ENCODE measurements at places on chromosomes 7 and 10.

DNA sequence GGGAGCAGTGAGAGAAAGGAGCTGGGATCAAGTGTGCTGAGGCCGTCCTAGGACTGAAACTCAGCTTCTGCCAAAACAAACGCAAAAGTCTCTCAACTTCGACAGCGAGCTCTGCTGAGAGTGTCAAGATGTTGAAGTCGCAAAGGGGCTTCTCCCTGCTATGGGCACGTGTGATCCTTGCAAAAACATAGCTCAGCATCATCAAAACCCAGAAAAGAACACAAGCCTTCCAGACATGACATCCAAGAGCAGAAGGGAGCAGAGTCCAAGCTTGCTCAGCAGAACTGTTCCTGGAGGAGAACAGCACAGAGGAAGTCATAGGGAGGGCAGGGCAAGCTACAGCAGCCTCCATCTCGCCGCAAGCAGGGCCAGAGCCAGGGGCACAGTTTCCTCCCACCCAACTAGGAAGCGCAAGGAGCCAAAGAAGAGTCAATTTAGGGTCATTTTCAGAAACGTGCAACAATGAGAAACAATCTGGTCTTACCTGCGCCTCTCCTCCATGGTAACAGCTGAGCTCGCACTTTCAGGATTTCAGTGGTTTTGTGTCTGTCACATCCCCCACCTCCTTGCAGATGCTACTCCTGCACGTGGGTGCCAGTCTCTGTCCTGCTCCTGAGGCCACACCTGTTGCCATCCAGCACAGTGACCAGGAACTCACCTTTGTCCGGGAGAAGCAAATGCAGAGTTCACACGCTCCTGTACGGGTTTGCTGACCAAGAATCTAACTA, 113.9 kb downstream of the DIP2C start:
- no peak overlapping the region for H3K27ac ChIP-seq
- peaks cover 19% of the 10 kb centered on the region for H3K27me3 ChIP-seq
- no peak overlapping the region for H3K4me3 ChIP-seq
- H3K36me3 ChIP-seq, result peaks cover under 1% of the 10 kb centered on the region
- no peak for DNase-seq

- H3K27ac ChIP-seq, result peak overlapping the region; percentile 92
- peaks cover 40% of the 10 kb centered on the region for H3K4me1 ChIP-seq
- DNase-seq, result no peak
- peak overlapping the region; percentile 83 for H3K4me3 ChIP-seq
- H3K36me3 ChIP-seq, result peaks cover 2% of the 10 kb centered on the region
These were observed 7.5 kb downstream of the DYNC2I1 start for GRCh38 chr7:158863611-158864506.

- DNase-seq, result no peak
- H3K4me1 ChIP-seq, result no peaks in the 10 kb centered on the region
- H3K36me3 ChIP-seq, result peaks cover 48% of the 10 kb centered on the region
- H3K27me3 ChIP-seq, result no peaks in the 10 kb centered on the region
- no peak overlapping the region for H3K4me3 ChIP-seq
These were observed 39.0 kb downstream of the TRRAP start for GRCh38 chr7:98917331-98917730.

DNA sequence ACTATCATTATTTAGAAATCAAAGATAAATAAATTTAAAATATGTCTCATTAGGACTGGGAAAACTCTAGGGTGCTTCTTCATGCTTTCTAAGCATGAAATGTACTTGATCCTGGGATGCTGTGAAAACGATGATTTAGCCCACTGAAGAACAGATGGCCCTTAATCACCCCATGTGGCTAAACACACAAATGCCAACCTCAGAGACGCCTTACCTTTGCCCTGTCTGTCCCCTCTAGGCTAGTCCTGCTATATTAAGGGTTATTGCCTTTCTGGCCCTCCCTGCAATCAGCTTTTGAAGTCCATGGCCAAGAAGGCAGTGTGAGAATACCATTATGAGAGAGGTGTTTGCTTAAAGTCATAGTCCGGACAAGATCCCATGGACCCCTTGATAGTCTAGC, 217.2 kb downstream of the TWIST1 start:
- DNase-seq, result no peak
- no peaks in the 10 kb centered on the region for H3K27me3 ChIP-seq
- peaks cover 6% of the 10 kb centered on the region for H3K36me3 ChIP-seq
- H3K27ac ChIP-seq, result no peak overlapping the region
- H3K4me3 ChIP-seq, result no peak overlapping the region

DNA sequence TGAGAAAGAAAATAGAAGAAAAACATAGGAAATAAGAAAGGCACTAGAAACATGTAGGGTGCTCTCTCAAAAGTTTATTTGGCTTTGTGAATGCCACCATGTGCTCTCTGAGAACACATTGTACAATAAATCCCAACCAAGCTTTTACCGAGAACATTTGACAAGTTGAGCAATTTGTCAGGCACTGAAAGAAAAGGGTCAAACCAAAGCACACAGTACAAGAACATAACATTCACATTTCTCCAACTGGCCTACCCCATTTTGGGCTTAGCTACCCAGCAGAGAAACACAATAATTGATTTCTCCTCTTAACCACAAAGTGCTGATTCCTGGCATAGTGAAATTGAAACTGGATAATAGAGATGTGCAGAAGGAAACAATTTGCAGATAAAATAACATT, 69.2 kb upstream of the SLC39A12 start:
- no peaks in the 10 kb centered on the region for H3K36me3 ChIP-seq
- peaks cover 4% of the 10 kb centered on the region for H3K27me3 ChIP-seq
- no peak for DNase-seq
- no peaks in the 10 kb centered on the region for H3K4me1 ChIP-seq
- no peak overlapping the region for H3K4me3 ChIP-seq

- DNase-seq, result no peak
- H3K4me3 ChIP-seq, result no peak overlapping the region
- no peak overlapping the region for H3K27ac ChIP-seq
- no peaks in the 10 kb centered on the region for H3K4me1 ChIP-seq
- H3K36me3 ChIP-seq, result no peaks in the 10 kb centered on the region
These were observed 494.5 kb downstream of the DNAJB6 start for GRCh38 chr7:157831143-157831905.

- no peaks in the 10 kb centered on the region for H3K27me3 ChIP-seq
- H3K4me3 ChIP-seq, result no peak overlapping the region
These were observed 73.3 kb downstream of the PRPF18 start for GRCh38 chr10:13659887-13660550.

GRCh38 chr10:43820663-43821062, 172.0 kb upstream of the ZNF32 start:
- H3K4me1 ChIP-seq, result peaks cover 5% of the 10 kb centered on the region
- H3K27ac ChIP-seq, result no peak overlapping the region
- H3K36me3 ChIP-seq, result no peaks in the 10 kb centered on the region
- H3K27me3 ChIP-seq, result peaks cover 7% of the 10 kb centered on the region
- no peak for DNase-seq
- no peak overlapping the region for H3K4me3 ChIP-seq

- no peak for DNase-seq
- H3K27me3 ChIP-seq, result peaks cover 60% of the 10 kb centered on the region
- H3K27ac ChIP-seq, result peak overlapping the region; percentile 15
These were observed 28.7 kb upstream of the ARHGAP22 start for GRCh38 chr10:48633381-48634197.

DNA sequence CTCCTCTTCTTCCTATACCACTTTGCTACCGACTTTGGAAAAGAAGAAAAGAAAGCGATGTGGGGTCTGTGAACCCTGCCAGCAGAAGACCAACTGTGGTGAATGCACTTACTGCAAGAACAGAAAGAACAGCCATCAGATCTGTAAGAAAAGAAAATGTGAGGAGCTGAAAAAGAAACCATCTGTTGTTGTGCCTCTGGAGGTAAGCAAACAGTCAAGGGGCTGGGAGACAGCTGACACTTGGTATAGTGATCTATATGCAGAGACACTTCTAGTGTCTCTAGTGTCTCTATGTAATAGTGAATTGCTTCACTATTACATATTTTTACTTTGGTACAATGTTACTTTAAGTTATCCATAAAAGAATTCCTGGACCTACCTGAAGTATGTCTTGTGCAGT, 13.9 kb downstream of the TET1 start:
- H3K4me1 ChIP-seq, result peaks cover 1% of the 10 kb centered on the region
- no peak overlapping the region for H3K27ac ChIP-seq
- DNase-seq, result no peak
- no peak overlapping the region for H3K4me3 ChIP-seq
- peaks cover 21% of the 10 kb centered on the region for H3K27me3 ChIP-seq
- H3K36me3 ChIP-seq, result no peaks in the 10 kb centered on the region

- H3K4me1 ChIP-seq, result peaks cover 12% of the 10 kb centered on the region
- DNase-seq, result no peak
- H3K27me3 ChIP-seq, result no peaks in the 10 kb centered on the region
- no peak overlapping the region for H3K27ac ChIP-seq
- H3K36me3 ChIP-seq, result peaks cover 28% of the 10 kb centered on the region
These were observed 37.6 kb downstream of the SGMS1 start for GRCh38 chr10:50585921-50586739.

- H3K27ac ChIP-seq, result peak overlapping the region; percentile 1
- H3K4me1 ChIP-seq, result peaks cover 7% of the 10 kb centered on the region
- H3K36me3 ChIP-seq, result peaks cover 35% of the 10 kb centered on the region
These were observed 56.8 kb upstream of the DGKI start for GRCh38 chr7:137903382-137904169.

DNA sequence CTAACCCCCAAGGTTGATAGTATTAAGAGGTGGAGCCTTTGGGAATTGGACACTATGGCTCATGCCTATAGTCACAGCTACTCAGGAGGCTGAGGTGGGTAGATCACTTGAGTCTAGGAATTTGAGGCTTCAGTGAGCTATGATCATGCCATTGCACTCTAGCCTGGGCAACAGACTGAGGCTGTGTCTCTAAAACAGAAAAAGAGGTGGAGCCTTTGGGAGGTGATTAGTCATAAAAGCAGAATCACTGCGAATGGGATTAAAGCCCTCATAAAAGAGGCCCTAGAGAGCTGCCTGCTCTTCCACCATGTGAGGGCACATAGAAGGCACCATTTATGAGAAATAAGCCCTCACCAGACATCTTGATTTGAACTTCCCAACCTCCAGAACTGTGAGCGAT, 81.9 kb downstream of the SKAP2 start:
- no peak for DNase-seq
- H3K27ac ChIP-seq, result no peak overlapping the region
- peaks cover 3% of the 10 kb centered on the region for H3K4me1 ChIP-seq
- no peaks in the 10 kb centered on the region for H3K27me3 ChIP-seq

GRCh38 chr7:148172920-148173319, 417.6 kb upstream of the C7orf33 start:
- no peaks in the 10 kb centered on the region for H3K27me3 ChIP-seq
- no peak for DNase-seq
- no peak overlapping the region for H3K27ac ChIP-seq

- DNase-seq, result no peak
- no peak overlapping the region for H3K4me3 ChIP-seq
- H3K4me1 ChIP-seq, result peaks cover 7% of the 10 kb centered on the region
- peaks cover 3% of the 10 kb centered on the region for H3K36me3 ChIP-seq
These were observed 59.0 kb upstream of the GTF2I start for GRCh38 chr7:74598558-74598957.

GRCh38 chr7:136405931-136406777, 429.0 kb upstream of the MTPN start:
- H3K27me3 ChIP-seq, result no peaks in the 10 kb centered on the region
- no peaks in the 10 kb centered on the region for H3K36me3 ChIP-seq
- peak; percentile 3 for DNase-seq
- peaks cover 5% of the 10 kb centered on the region for H3K4me1 ChIP-seq

DNA sequence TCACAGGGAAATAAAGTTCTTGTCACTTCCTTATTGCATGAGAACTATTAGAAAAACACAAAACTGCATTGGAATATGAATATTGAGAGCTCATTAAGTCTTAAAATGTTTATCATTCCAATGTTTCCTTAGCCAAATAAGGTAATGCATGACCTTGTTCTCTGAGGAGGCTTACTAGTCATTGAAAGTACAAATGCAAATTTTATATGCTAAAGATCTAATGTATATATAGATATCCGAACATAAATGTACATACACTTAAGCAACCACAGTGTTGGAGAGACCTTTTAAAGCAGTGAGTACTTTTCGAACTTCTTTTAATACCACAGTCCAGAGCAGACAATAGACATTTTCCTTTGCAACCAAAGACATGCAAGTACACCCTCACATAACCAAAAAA, 96.1 kb downstream of the RELN start:
- DNase-seq, result no peak
- H3K4me3 ChIP-seq, result no peak overlapping the region
- H3K4me1 ChIP-seq, result no peaks in the 10 kb centered on the region

DNA sequence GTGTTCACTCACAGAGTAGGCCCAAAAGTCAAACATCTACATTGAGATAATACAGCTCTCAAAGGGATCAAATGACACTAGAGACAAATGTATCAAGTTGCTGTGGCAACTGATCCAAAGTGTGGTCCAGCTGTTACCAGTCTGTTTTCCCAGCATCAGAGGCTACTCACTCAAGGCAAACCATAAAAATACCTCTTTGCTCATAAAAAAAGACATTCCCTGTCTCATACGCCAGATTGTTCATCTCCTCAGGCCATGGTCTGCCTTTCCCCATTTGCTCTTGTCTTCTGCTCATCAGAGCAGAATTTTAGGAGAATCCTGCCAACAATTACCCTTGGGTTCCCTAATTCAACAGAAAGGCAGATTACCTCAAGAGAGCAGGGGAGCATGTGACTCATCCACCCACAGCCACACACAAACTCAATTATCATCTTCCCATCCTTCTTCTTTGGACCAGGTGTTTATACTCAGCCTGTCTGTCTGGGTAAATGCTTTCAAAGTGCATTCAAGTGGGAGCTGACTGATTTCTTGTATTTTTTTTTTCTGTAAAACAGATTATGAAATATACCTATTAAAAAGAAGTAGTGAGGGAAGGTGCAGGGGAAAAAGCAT, 226.5 kb upstream of the HPS1 start:
- H3K27ac ChIP-seq, result no peak overlapping the region
- no peaks in the 10 kb centered on the region for H3K4me1 ChIP-seq
- no peaks in the 10 kb centered on the region for H3K27me3 ChIP-seq
- H3K4me3 ChIP-seq, result no peak overlapping the region
- no peak for DNase-seq

DNA sequence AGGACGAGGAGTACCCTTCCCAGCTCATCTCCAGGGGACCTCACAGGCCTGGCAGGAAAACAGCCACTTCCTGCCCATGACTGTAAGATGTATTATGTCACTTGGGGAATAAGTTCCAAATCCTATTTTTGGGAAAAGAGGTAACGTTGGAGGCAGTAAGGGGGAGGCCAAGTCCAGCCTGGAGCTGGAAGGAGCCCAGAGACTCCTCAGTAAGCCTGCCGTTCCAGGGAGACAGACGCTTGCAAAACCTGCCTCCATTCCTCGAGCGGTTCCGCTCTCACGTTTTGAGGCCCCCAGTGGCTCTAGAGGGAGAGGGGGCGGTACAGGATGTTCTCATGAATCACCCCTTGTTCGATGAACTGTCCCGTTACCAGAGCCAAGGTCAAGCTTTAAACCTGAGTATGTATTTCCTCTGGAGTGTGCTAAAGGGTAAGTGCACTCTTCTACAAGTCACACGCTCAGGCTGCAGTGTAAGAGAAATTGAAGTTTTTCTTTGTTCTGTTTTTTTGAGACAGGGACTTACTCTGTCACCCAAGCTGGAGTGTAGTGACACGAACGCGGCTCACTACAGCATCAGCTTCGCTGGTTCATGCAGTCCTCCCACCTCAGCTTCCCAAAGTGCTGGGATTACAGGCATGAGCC, 45.5 kb upstream of the CYTH3 start:
- no peaks in the 10 kb centered on the region for H3K27me3 ChIP-seq
- H3K4me1 ChIP-seq, result peaks cover 6% of the 10 kb centered on the region
- peak overlapping the region; percentile 32 for H3K4me3 ChIP-seq
- DNase-seq, result peak; percentile 4
- H3K27ac ChIP-seq, result peak overlapping the region; percentile 85
